GM23338 (cell line): ENCODE measurements at places on chromosomes 6 and 20.

GRCh38 chr6:66094615-66095014 lies 387.6 kb upstream of the EYS start:
- no peak for DNase-seq

- DNase-seq = no peak
Measured at GRCh38 chr6:149473080-149474052, 11.4 kb downstream of the ZC3H12D start.

- DNase-seq = peak; percentile 95
Measured at GRCh38 chr6:42726485-42727086, 4.2 kb upstream of the PRPH2 start.

DNA sequence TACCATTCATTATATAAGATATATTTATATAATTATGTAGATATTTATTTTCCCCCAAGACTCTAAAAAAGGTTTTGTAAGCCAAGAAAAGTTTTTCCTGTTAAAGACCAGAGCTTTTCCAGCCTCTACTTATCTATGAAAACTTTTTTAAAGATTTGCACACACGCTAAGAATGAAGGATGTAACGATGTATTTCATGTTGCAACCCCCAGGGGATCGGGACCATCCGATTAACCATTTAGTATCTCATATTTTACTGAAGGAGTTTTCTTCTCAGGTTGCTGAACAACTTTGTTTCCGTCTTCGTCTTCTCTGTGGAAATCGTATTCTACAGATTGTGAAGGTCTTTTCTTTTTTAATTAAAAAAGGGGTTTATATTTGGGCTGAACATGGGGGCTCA lies 70.0 kb upstream of the SASH1 start:
- DNase-seq = no peak

DNA sequence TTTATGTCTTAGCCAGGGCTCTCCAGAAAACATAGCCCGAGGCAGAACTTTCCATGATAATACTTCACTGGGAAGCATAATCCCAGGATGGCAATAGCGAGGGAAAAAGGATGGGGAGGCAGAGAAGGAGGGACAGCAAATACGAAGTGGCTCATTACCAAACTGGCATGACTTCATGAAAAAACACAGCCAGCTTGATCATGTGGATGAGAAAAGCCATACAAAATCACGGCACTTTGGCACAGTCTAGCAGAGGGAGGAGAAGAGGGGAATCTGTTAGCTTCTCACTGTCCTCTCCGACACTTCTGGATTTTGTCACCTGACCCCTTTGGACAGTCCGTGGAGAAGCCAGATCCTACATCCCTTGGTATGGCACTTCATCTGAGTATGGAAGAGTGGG lies 212.5 kb upstream of the GRIK2 start:
- no peak for DNase-seq

GRCh38 chr6:135118134-135118730 lies 62.9 kb upstream of the MYB start:
- DNase-seq = no peak

DNA sequence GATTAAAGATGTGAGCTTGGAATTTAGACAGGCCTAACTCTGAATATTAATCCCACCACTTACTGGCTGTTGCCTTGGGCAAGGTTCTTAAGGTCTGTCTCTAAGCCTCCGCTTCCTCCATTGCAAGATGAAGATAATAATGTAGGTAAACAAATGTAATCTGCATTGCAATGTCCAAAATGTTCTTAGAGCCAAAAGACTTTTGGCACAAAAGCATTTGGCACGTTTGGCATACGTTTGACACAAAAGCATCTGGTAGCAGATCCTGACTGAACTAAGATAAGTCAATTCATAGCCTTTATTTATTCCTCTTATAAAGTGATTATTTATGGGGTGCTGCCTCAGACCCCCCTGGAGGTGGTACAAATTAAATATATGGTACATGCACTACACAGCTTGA lies 229.9 kb upstream of the STXBP5 start:
- DNase-seq = no peak

DNA sequence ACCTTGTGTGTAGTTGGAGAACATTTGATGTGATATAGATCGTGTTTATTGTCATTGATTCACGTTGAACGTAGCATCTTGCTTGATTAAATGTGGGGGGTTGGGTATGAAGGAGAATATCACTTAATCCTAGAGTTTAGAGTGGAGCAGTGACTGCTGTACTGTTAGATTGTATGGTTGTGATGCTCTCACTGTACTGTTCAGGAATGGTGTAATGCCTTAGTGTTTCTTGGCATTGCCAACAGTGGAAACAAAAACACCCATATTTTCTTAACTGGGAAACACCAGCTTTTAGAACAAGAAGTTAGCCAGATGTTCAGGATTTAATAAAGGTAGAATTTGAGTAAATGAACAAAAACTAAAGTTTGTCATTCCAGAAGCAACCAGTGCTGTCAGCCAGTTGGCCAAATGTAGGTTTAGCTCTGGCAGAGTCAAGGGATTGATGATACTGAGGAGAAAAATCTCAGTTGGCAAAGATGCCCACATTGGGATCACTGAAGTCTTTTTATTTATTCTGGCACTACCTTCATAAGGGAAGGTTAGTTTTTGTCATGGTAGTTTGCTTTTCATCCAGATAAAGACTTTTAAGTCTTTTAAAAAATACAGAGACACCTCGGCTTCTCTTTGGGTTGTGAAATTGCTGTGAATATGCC lies 129.9 kb downstream of the JARID2 start:
- DNase-seq = no peak

DNA sequence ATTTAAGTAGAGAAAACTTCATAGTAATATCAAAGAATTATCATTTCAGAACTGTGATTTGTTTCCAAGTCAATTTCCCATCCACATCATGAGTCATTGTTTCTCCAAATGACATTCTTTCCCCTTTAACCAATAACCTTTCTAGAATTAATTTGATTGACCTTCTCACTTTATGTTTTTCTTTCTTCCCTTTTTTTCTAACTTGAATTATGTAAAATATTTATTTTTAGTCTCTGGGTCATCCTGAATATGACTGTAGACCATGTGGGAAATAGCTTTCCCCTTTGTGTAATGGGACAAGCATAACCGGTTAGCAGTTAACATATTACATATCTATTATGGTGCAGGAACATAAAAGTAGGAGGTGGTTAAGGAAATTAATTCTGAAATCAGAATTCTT lies 291.1 kb downstream of the GJA1 start:
- DNase-seq = no peak

DNA sequence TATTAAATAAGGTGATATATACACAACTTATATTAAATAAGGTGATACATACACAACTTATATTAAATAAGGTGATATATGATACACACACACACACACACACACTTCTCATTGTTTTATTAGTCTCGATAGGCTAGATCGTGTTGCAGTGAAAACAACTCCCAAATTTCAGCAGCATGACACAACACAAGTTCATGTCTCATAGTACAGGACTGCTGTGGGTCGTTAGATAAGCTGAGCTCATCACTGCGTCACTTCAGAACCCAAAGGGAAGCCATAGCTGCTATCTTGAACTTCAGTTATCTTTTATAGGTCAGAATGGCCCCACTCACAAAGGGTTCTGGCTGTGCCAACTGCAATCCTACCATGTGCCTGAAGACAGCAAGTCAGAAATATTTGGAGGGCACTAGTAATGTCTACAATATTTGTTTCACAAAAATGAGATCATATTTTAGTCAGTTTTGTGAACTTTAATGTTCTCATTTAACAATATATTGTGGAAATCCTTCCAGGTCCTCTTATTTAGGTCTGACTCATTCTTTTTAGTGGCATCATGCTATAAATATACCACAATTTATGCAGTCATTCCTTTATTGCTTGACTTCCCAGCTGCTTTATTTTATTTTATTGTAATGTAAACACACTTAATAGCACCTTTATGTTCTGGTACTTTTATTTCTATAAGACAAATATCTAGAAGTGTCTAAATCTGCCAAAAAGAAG lies 290.2 kb downstream of the PHACTR1 start:
- DNase-seq = no peak

DNA sequence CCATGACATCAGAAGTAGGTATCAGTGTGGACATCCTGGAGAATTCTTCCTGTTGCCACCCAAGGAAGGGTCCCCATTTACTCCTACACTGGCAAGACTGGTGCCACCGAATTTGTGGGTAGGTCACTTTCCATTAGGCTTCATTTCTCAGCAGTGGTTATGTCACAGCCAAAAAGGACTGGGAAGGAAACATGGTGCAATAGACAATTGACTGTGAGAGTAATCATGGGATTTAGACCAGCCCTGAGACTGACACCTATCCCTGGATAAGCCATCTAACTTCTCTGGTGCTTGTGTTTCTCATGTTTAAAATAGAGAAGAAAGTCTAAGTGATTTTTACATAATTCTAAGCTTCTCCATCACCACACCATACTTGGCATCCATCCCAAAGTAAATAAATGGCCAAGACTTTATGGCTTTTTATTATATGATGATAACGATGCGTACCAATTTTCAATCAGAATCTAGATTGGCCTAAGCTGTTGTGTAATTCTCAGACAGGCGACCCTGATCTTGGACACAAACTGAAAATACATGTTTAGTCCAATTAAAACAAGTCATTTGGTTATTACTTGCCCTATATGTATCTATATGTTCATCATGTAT lies 10.2 kb downstream of the SMPDL3A start:
- no peak for DNase-seq

- DNase-seq = peak; percentile 67
Measured at GRCh38 chr6:5956939-5957338, 49.8 kb downstream of the NRN1 start.

DNA sequence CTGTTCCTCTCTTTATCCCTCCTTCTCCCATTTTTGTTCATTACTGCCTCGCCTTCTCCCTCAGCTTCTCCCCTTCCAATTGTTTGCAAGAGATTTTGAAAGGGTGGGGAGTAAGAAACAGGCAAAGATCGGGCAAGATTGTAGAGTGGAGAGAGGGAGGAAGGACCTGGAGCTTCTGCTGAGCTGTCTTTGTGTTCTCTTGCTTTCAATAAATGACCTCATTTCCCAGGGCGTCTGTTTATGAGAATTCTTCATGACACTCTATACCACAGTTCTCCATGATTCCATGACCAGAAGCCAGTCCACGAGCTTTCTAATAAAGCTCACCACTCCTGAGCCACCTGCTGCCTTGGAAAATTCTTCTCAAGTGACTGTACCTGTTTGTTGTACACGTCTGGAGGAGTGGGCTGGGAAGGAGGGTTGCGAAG lies 50.0 kb upstream of the PLEKHG1 start:
- DNase-seq = no peak

GRCh38 chr20:48944663-48945297 lies 23.3 kb downstream of the ARFGEF2 start:
- DNase-seq = no peak

- DNase-seq = no peak
Measured at GRCh38 chr6:70676821-70677220, 9.1 kb downstream of the SMAP1 start.

DNA sequence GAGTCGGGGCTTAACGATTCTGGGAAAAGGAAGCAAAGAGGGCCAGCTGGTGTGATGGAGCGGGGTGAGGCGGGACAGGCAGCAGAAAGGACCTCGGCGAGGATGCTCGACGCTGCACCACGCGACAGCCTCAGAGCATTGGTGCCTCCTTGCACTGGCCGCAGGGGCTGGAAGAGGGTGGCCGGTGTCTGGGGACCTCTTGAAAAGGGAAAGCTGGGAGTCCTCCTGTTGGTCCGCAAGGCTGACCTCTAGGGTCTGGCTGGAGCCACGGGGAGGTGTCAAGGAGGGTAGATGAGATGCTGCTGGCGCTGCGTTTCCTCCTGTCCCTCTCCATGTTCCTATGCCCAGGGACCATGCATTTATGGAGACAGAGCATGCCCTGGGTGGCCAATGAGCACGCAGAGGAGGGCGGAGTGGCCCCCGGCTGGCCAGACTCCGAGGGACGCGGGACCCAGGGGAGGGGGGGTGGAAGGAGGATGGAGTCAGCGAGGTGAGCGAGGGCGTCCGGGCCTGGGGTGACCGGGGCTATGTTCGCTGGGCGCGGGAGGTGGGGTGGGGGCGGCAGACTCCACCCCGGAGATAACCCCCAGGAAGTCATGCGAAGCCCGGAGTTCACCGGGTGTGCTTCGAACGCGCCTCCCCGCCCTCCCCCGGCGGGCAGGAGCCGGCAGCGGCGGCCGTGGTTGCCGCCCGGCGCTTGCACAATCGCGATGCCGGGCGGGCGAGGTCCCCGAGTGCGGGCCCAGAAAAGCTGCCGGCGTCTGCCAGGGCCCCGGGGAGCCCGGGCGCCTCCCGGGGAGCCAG lies at the start of gene CYP24A1:
TSS of gene CYP24A1 (minus strand) at position 334 of the 804 bp plus-strand sequence. CDS start 407 bp downstream, outside the sequence.
- DNase-seq = peak; percentile 57

DNA sequence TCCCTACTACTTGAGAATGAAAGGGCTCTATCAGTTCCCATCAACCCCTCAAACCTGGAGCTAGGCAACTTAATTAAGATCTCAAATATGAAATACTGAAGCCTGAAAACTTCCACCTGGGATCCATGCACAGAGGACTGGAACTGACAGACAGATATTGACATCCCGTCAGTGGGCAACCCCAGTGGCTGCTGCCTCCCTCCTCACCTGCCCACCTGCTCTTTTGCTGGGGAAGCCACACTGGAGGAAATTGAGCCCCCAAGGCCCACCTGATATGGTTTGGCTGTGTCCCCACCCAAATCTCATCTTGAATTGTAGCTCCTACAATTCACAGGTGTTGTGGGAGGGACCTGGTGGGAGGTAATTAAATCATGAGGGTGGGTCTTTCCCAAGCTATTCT lies 192.8 kb downstream of the LRFN2 start:
- no peak for DNase-seq

DNA sequence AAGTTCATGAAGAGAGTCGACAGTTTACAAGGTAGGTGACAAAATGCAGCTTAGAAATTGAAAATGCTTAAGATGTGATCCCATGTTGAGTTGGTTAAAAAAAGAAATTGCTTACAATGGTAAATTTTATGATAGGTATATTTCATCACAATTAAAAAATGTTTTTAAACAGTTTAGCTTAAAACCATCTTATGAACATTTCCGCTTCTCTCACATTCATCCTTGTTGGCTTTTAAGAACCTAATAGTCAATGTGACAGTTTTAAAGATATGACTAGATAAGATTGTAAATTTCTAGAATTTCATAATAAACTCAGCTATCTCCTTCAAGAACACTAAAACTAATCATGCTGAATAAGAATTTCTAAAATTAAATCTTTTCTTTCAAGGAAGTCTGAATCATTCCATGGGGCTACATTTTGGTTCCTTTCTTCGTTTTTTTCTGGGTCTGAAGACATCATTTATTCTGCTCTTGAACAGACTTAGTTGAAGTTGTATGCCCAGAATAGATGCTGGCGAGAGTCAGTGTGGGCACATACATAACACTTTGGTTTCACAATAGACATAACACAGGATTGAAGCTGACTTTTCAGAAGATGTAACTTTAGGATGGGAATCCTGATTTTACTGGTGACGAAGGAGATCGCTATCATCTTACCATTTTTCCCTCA lies 35.9 kb upstream of the LTV1 start:
- no peak for DNase-seq

GRCh38 chr6:98579941-98580340 lies 254.4 kb upstream of the POU3F2 start:
- no peak for DNase-seq

DNA sequence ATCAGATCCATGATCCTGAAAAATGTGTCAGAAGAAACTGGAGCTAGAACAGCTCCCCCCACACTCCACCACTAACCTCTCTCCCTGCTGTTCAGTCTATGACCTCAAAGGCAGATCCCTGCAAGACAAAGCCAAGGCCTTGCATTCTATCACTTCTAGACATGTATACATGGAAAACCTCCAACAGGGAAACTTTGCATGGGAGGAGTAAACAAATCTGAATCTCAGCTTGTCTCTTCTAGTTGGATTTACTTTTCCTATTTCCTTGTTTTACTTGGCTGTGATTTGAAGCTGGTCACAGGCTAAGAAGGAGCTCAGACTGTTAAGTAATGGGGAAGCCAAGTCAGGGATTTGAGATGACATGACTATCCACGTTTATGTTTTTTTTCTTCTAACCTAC lies 456.8 kb upstream of the CHD6 start:
- no peak for DNase-seq
